ENCODE measurements at places on chromosomes 7 and 10. TPM values are rescaled to one million over a fixed set of nuclear protein-coding genes. Genes with fewer than 3 reads are reported as not detected.

Gene DRGX
- total RNA-seq, result not detected

Gene PTPRN2
- total RNA-seq, result 0.97 TPM

Gene INA
- not detected for total RNA-seq

Gene MCM10
- total RNA-seq, result 15.1 TPM

Gene TMEM184A
- total RNA-seq, result 2.3 TPM

Gene SPDYE3
- total RNA-seq, result not detected

Gene TWIST1
- 29.1 TPM for total RNA-seq

DNA sequence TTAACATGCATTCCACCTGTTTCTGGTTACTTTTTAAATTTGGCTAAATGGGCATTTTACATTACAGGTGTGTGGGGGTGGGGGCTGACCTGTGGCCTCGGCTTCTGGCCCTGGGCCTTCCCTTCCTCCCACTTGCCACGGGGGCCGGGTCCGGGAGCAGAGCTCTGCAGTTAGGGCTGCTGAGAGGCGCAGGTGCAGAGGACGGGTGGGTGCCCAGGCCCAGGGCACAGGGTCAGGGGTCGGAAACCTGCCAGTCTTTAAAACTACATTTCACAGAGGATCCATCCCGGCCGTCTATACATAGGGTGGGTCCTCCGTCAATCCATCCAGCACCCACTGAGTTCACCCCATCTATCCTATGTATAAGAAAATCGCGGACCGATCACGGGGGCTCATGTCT lies 106.5 kb upstream of the INSIG1 start:
- DNase-seq, result no peak

- DNase-seq, result no peak
Measured at GRCh38 chr10:76922666-76923065, 714.9 kb downstream of the KCNMA1 start.

- peak; percentile 79 for DNase-seq
Measured at GRCh38 chr7:111266613-111267012, 175.7 kb downstream of the LRRN3 start.

DNA sequence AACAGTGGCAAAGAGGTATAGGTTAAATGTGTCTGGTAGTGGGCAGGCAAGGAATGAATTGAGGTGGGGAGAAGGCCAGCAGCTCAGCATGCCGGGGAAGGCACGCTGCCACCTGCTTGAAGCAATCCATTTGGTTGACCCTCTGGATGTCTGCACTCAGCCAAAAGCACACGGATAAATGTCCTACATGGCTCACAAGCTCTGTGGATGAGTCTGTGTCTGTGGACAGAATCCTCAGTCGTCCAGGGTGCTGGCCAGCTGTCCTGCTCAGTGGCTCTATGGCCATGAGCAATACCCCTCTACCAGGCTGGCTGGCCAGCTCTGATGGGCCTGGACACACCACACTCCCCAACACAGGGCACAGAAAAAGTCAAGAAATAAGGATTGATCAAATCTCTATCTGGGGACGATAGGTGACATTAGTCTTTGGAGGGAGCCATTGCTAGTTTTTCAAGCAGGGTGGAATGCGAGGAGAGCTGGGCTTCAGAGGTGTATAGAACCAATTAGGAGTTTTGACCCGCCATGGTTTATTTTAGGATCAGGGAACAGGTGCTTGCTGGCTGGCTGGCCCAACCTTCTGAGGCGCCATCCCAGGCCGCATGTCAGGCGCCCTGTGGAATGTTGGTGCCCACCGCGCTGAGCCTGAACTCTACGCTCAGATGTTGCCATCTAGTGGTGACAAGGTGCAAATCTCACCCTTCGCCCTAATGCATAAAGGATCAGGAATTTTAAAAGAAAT lies 493.4 kb downstream of the TNS3 start:
- DNase-seq, result peak; percentile 93

- no peak for DNase-seq
Measured at GRCh38 chr7:953547-954327, 743 bp downstream of the ADAP1 start.

- no peak for DNase-seq
Measured at GRCh38 chr10:25263931-25264330, 89.1 kb downstream of the GPR158 start.

DNA sequence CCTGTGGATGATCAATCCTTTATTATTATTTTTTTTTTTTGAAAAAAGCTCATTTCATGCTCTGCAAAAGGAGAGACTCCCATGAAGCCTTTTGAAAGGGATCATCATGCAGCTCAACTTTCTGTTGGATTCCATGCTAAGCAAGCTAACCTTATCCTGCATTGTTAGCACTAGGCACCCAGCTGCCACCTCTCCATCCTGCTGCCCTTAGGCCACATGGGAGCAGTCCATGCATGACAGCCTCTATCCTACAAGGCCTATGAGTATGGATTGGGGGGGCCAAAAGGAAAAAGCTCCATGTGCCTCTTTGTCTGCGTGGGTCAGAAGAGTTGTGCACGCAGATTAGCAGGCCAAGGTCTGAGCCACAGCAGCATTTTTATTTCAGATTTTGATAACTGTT lies 19.2 kb downstream of the SMNDC1 start:
- no peak for DNase-seq

- no peak for DNase-seq
Measured at GRCh38 chr7:94908323-94909178, 1.2 kb downstream of the PPP1R9A start.

DNA sequence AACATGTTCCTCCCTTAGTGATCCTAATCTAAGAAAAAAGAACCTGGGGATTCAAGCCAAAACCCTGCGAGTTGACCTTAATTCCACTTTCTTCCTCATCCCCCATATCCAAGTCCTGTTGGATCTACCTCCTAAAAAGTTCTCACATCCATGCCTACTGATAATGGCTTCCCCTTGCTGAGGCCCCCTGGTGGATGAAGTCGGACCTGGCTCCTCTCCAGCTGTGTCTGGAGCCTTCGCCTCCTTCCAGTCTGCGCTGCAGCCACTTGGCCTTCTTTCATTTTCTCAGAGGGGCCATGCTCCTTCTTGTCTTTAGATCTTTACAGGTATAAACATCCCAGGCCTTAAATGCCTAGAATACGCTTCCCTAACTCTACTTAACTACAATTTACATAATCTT lies 8.1 kb downstream of the PDE1C start:
- peak; percentile 75 for DNase-seq
